ENCODE measurements at places on chromosomes 3 and 15.

DNA sequence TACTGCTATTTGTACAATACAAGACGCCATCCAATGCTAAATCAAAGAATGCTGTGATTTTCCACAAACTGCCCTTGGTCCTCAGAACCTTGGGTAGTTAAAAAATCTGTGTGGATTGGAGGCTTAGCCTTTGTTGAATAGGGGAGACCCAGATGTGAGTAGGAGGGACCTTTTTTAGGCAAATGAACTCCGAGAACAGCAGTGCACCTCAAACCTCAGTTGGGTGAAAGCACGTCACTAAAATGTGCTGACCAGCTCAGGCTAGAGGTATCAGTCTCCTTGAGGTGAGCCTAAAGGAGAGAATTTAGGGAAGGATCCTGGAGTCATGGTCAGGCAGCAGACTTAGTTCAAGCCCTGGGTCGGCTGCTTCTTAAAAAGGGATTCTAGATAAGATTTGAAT, 200.7 kb downstream of the SOX2 start:
- DNase-seq: no peak

- no peak for DNase-seq
Observed at GRCh38 chr3:17810759-17811158, 68.3 kb upstream of the TBC1D5 start.

GRCh38 chr3:53489787-53490458, 4.5 kb upstream of the CACNA1D start:
- no peak for DNase-seq

DNA sequence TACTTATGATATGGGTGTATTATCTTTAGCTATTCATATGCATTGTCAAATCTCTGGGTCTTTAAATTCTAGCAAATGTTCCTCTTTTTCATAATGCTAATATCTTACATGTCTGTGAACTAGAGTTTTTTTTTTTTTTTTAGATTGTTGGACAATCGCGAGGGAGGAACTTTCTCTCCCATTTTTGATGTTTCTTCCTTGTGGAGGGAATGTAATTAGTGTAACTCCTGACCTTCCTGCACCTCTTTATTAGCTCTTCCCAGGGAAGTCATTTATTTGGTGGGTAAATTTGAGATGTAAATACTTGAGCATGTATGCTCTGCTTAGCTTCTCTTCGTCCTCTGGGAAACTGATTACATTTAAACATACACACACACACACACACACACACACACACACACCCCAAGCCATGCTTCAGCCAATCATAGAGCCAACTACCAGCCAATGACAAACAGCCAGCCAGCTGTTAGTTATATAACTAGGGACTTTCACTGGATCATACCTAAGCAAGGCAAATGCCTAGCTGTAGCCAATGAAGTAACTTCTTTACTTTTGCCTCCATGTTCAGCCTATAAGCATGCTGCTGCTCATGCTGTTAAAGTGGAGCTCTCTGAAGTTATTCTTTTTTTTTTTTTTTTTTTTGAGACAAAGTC, 8.3 kb upstream of the USP8 start:
- no peak for DNase-seq

GRCh38 chr15:54374184-54374952, 396.1 kb downstream of the UNC13C start:
- DNase-seq: no peak

GRCh38 chr3:52886049-52886730, 11.2 kb downstream of the STIMATE start:
- no peak for DNase-seq

- no peak for DNase-seq
Observed at GRCh38 chr3:23019596-23020300, 183.4 kb upstream of the UBE2E2 start.

DNA sequence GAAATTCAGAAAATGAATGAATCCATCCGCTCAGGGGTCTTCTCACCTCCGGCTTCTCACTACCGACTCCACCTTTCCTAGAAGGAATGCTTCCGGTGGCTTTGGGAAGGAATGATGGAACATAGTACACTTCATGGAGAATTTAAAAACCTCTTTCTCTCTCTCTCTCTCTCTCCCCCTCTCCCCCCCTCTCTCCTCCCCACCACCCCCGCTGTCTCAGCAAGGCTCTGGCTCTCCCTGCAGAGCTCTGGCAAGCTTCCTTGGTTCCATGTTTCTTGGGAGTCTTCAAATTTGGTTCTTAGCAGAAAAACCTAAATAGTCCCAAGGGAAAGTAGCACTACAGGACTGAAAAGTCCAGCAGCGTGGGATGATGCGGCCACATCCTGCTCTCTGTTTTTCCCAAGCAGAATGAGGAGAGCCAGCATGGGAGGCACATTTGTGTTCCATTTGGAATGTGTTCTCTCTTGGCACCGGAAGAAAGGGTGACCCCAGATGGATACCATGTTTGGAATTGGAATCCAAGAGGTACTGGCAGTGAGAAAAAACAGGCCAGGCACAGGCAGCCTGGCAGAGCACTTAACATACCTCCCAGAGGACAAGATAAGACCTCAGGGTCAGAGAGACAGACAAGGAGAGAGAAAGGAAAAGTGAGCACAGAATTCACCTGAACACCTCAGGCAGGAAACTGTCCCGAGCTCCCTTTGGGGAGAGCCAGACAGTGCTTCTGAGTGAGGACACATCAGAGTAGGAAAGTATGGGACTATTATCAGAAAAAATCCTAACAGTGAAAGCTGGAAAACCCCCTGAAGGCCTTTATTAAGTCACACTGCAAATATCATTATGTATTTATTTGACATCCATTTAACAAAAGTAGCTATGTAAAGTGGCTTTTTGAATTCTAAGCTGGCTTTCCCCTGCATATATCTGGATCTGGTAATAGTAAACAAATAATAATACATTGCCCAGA, at the start of gene POPDC2:
TSS of gene POPDC2 (minus strand) at position 116 of the 967 bp plus-strand sequence. CDS start 166 bp downstream, outside the sequence.
- no peak for DNase-seq

DNA sequence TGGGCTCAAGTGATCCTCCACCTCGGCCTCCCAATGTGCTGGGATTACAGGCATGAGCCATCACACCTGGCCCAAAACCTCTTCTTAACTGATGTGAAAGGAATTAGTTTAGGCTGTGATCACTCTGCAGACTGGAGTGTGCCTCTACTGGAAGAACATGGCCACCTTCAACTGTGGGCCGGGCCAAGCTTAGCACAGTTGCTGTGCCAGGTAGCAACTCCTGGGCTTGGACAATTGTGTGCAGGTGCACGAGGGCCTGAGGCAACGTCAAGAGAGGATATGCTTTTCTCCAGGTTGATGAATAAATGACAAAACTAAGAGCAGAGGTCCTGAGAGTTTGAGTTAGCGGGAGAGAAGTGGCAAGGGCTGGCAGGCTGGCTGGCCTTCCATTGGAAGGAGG, 6.5 kb downstream of the FAH start:
- no peak for DNase-seq

DNA sequence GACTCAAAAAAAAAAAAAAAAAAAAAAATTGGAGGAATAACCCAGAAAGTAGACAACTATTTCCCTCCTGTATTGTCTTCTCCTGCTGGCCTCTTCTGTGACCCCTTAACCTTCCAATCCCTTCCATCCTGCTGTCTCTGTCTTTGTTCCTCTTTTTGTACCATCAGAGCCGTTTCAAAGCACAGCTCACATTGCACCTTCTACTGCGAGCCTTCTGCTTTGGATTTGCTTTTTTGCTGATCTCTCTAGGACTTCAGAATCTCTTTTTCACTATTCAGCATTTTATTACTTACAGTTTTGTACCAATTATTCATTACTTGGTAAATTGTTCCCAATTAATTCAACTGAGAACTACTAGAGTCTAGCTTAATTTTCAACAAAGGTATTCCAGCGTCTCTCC, 284.0 kb upstream of the TBL1XR1 start:
- no peak for DNase-seq

DNA sequence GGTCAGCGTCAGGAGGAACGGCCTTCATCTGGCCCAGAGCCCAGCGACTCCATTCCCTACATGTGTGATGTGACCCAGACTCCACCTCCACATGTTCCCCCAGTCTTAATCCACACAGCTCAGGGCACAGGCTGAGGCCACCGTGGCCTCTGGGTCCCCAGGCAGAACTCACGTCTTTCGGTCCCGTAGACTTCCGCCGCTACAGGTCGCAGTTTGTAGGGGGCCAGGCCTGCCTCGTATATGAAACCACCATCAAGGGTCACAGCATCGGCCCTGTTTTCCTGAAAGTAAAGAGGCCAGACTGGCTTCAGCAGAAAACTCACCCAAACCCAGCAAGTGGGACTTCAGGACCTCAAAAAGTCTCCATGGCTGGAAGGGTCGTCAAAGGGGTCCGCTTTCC, 8.6 kb downstream of the LTF start:
- no peak for DNase-seq

GRCh38 chr3:144314946-144315345, 343.3 kb downstream of the DIPK2A start:
- no peak for DNase-seq

DNA sequence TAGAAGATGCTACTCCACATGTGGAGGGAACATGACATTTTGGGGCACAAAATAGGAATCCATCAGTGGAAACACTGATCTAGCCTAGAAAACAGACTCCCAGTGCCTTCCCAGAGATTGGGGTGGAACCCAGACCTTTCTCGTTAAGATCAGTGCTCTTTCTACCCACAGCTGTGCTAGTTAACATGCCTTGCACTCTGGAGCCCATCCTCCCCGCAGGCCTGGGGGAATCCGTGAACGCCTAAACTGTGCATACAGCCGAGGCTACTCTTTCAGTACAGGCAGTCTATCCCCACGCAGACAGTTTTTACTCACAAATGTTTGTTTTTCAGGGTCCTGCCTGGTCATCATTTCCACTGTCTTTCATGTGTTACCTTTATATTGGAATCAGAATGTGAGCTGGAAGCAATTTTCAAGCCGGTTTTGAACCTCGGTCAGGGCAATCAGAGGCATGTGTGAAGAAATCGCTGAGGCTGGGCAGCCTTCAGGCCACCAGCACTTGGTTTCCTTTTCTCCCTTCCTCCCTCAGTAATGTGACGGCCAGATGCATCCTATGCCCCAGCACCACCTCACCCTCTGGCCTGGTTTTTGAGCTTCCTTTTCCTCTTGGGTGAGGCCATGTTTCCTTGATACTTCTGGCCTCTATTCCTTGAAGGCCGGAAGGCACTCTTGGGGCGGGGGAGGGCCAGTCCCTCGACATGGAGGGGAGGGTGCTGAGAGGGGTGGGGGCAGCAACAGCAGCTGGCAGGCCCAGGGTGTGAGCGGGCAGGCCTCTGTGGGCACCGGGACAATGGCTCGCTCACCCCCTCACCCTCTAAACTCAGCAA, 123.6 kb upstream of the GALNT15 start:
- no peak for DNase-seq

DNA sequence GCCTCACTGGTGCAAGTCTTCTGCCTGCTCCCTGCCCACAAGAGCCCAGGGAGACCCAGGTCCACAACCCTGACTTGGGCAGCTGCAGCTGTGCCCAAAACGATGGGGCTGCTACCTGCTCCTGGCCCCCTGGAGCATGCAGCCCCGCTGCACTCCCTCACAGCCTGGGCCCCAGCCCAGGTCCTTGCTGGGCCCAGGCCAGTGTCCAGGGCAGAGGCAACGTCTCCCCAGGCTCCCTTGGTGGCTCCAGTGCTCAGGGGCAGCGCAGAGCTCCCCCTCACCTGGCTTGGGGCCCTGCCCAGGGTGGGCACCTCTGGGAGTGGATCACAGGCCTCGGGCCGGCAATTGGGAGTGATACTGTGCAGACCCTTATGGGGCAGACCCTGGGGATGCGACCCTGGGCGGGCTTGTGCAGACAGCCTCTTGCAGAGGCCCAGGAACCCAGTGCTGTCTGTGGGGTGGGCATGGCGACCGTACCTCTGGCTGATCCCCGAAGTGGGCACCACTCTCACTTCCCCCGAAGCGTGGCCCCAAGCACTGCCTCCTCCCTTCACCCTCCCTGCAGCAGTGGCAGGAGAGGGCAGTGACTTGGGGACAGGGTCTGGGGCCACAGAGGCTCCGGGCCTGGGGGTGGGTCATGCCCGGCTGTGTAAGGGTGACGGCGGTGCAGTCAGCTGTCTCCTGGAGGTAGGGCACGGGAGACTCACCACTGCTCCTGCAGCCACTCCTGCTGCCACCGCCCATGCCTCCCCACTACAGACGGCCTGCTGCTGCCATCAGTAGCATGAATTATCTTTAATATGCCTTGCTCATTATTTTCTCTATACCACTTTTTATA, 255.9 kb downstream of the DOCK3 start:
- DNase-seq: no peak

GRCh38 chr15:27223179-27223578, 252.2 kb downstream of the GABRG3 start:
- DNase-seq: no peak

DNA sequence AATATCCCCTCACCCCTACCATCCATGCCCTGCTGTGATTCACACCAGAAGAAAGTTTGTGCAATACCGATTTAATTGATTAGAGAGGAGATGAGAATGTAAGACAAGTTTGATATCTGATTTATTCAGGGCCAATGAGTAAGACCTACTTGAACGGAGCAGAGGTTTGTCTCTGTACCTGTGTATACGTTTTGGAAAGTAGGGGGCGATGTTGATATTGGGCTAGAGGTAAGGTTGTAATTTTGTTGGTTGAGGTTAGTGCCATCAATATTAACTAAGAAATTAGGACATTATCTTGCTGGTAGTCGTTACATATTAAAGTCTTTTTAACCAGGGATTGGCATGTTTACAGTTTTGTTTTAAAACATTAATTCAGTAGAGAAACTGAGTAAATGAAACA, 20.5 kb downstream of the EAF2 start:
- peak; percentile 2 for DNase-seq

GRCh38 chr3:8827641-8828040, 58.2 kb upstream of the OXTR start:
- no peak for DNase-seq

DNA sequence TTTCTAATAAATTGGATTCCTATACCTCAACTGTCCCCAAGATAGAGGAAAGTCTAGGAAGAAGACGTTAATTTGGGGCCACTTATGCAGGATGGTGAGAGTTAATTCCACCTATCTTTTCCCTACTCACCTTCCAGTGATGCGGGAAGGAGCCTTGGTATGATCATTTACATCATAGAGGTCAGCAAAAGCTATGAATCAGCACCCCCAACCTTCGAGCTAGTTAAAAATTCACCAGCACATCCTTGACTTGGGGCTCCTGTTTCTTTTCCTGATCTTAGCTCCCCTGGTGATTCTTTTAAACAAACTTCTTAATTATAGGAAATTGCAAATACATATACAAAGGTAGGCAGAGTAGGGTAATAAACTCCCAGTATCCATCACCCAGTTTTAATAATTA, 366.6 kb downstream of the SOX2 start:
- no peak for DNase-seq

DNA sequence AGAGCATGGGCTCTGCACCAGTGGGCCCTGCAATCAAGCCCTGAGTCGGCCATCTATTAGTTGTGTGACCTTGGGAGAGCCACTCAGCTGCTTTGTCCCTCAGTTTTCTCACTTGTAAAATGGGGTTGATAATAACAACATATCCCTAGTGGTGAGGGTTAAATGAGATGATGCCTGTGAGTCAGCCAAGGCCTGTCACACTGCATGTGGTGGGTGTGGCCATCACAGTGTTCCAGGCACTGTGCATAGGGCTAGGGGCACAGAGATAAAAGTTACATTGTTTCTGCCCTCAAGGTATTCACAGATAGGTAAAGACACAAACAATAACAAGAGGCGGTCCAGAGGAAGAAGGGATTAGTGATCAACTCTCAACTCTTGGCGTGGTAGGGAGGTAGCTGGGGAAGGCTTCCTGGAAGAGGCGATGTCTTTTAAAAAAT, 19.5 kb downstream of the SMAD6 start:
- no peak for DNase-seq

- DNase-seq: no peak
Observed at GRCh38 chr3:153624310-153625030, 462.4 kb downstream of the RAP2B start.

Data from NCI-H1694 (cell line).